ENCODE measurements at places on chromosomes 16 and 17.

GRCh38 chr16:68373528-68374245, 62.9 kb downstream of the PRMT7 start:
- no peak for DNase-seq

DNA sequence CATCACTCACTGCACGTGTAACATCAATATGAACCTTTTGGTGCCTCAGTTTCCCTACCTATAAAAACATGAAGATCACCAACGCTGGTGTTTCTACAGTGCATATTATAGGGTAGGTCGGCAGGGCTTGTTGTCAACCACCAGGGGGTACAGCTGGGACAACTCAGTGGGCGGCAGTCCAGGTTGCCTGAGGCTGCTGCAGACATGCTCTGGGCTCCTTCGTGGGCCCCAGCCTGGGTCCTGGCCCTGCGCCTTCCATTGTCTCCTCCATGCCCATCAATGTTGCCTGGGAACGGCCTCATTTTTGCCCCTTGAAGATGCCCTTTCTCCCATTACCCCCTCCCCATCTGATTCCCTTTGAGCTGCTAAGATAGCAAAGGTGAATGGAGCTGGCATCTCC, 89.8 kb downstream of the GSG1L start:
- DNase-seq, result no peak

DNA sequence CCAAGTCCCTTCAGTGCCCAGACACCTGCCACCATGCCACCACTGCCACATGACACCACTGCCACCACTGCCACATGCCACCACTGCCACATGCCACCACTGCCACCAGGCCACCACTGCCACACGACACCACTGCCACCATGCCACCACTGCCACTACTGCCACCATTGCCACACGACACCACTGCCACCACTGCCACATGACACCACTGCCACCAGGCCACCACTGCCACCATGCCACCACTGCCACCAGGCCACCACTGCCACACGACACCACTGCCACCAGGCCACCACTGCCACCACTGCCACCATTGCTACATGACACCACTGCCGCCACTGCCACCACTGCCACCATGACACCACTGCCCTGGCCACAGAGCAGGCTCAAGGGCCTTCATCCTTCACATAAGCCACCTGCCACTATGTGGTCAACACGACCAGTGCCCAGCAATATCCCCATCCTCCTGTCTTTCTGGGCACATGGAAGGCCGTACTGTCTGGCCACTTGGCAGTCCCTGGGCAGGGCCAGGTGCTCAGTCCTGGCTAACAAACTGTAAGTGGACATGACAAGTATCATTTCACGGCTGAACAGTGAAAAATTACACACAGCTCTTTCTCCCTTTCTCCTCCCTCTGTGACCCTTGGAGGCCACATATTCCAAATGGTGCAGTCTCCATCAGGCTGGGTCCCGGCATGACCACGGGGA, 33.1 kb downstream of the ABR start:
- DNase-seq, result peak; percentile 31

- no peak for DNase-seq
Observed at GRCh38 chr16:57413733-57414132, 9.2 kb downstream of the CCL17 start.

DNA sequence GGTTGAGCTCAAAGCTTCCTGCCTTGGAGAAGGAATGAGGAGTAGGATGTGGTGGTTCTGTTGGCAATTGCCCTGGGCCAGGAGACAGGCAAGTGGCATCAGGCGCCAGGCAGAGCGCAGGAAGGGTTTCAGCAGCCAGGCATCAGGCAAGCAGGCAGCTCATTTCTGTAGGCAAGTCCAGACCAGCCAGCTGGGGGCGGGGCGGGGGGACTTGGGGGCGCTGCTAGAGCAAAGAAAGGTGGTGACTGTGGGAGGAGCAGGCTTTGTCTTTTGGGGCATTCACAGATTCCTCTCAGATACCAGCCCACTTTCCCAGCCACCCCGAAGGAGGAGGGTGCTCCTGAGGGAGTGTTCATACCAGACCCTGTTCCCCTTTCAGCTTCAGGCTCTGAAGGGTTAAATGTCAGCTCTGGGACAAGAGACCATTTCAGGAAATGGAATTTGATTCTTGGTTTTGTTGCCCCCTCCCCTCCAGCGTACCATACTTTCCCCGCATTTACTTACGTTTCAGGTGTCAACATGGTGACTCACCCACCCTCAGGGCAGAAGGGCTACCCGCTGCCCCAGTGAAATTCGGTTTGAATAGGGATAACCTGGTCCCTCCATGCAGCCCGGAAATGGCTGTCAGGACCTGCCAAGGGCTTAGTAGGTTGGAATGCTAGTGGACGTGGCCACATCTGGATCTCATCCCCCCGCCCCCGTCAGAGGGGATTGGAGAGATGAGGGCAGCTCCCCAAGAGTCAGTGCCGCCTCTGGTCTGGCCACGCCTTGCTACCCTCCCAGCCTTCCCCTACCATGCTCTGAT, 13.2 kb downstream of the NGFR start:
- no peak for DNase-seq

GRCh38 chr16:30142672-30143346, 19.8 kb upstream of the MAPK3 start:
- DNase-seq, result no peak

GRCh38 chr16:77680496-77680895, 41.8 kb upstream of the NUDT7 start:
- DNase-seq, result no peak

DNA sequence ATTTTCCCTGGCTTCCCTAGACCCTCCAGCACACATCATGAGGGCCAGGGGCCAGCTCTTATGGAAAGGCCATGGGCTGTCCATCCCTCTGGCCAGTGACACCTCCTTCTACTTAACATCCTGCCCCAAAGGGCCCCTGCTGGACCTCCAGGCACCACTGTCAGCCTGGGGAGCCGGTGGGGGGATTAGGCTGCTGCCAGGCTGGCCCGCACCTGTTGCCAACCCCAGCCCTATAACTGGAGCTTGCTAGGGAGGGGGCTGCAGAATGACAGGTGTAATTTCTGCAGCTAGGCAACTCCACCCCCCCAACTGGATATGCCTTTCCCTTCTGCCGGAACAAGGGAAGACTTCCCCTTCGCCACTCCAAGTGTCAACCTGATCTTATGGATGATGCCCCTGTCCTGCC, 12.5 kb downstream of the RARA start:
- no peak for DNase-seq

GRCh38 chr17:36629252-36629847, 28.0 kb downstream of the MRM1 start:
- DNase-seq, result peak; percentile 56

- DNase-seq, result peak; percentile 83
Observed at GRCh38 chr17:64411999-64412771, 21.5 kb upstream of the PECAM1 start.

DNA sequence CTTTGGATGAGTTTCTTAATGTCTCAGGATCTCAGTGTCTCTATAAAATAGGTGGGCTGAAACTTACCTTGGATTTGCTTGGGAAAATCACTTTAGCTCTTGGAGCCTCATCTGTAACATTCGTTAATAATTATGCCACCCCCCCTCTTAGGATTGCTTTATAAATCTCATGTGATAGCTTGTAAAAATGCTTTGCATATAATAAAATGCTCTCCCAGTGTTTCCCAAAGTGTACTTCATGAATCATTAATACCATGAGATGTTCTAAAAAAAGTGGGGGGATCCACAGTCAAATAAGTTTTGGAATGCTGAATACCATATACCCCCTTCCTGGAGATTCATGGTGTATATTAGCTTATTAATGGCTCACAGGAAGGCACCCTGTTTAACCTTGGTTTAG, 5.2 kb downstream of the KRT39 start:
- no peak for DNase-seq

GRCh38 chr17:6064868-6065267, 5.3 kb upstream of the WSCD1 start:
- DNase-seq, result no peak

GRCh38 chr16:66481943-66482390, 54.9 kb downstream of the BEAN1 start:
- DNase-seq, result no peak

GRCh38 chr16:10386517-10387100, 748 bp downstream of the ATF7IP2 start:
- DNase-seq, result peak; percentile 41

- DNase-seq, result no peak
Observed at GRCh38 chr17:6494239-6494941, 50.1 kb downstream of the PIMREG start.

DNA sequence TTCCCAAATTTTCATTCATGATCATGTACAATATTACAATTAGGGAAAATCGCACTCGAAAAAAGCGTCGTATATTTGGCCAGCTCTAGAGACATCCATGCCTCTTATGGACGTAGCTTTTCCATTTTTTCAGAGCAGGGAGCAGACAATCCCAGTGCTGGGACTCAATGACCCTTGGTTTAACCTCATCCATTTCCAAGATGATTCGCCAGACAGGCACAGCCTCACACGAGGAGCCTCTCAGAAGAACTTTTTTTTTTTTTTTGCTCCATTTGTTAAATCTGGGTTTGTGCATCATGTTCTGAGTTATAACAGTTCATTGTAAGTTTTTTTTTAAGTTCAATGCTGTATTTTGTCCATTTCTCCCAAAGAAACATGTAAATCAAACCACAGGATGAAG, 92.1 kb downstream of the ZDHHC7 start:
- DNase-seq, result no peak

DNA sequence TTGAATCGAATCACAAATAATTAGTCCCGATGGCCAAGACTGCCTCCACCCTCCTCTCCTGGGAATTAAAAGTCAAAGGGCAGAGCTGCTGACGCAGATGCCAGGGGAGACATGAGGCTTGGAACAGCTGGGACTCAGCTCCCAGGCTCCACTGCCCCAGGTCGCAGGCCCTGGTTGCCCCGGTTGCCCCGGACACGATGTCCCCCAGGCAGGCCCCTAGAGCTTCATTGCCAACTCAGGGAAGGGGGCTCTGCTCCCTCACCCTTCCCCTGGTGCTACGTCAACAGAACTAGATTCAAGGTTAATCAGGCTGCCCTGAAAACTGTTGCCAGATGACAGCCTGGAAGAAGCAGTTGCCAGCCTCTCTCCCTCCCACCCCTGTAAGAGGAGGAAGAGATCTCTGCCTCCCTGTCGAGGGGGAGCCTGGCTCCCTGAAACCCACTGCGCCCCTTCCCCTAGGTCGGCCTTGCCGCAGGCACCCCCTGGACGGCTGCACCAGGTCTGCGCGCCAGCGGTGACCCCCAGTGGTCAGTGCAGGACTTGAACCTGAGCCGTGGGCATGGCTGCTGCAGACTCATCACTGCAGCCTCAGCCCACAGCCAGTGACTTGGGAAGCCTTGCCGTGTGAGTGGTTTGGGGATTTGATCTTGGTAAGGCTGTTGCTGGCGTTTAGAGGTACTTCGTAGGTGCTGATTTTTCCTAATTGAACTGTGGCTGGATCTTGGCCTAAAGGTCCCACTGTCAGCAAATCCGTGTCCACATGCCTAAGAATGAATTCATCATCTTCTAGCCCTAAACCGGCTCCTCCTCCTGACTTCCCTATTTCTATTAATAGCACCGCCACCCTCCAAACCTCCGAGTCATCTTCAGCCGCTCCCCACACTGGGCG, 84.1 kb upstream of the TOB1 start:
- DNase-seq, result peak; percentile 83

GRCh38 chr16:48082516-48082915, 73.3 kb downstream of the ABCC12 start:
- no peak for DNase-seq

DNA sequence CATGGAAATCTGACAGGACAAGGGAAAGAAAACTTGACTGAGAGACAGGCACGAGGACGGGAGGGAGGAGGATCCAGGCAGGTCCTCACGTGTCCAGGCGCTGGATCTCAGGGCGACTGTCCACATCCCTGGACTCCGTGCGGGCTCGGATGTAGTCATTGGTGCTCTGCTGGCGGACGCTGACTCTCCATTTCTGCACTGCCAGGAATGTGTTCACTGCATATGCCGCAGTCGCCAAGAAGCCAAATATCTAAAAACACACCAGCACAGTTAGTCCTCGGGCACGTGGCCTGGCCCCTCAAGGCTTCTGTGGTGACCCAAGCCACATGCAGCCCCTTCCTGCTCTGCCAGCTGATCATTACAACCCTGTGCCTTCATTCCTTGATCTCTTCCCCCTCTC, 17.5 kb downstream of the CMTM3 start:
- DNase-seq, result no peak

DNA sequence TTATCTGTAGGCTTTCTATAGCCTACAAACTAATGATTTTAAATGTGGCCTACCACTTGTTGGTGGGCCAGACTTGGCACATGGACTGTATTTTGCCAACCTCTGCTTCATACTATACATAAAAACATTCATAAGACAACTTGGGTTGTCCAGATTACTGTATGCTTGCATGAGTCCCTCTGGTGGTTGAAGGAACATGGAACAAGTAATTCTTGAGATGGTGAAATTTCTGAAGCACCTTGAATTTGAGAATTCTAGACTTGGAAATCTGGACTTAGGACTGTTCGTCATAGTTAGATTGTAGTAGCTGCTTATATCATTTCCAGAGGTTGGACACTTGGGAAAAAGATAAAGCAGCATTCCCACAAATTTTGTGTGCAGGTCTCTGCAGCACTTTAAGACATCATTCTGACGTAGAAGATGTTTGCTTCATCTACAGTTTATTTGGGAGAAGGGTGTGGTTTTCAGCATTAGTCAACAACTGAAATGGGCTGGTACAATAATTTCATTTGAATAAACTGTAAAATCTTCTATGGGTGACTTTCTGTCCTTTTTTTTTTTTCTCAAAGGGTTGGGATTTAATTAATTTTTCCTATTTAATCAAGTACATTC, 31.2 kb downstream of the NFATC3 start:
- DNase-seq, result peak; percentile 2

DNA sequence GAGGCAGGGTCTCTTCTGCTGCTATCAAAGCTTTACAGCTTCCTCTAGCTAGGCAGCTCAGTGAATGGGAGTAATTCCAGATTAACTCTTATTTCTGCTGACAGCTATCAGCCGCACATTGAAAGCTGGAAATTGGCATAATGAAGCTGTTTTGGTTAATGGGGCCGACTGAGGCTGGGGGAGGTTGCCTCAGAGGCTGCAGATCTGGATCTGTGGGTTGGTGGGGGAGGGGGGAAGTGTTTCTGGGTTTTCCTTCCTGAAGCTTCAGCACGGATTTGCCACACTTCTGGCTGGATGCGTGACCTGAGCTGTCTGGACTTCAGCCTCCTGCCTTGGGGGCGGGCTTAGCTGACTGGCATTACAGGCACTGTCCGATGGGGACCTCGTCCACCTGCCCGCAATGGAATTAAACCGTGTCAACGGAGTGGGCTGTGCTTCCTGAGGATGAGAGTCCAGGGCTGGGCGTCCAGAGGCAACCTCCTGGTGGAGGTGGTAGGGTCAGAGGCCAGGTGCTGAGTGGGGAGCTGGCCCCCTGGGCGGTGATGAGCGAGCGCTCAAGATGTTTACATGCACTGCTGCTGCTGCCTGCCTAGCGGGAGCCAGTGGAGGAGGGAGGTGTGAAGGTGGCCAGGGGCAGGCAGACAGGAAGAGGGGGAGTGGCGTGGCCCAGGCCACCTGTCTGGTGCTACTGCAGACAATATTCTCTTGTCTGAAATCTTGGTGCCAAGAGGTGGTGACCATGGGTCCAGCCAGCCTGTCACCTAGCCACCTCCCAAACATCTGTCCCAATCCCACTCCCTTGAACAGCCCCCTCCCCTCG, 6.7 kb upstream of the ABCC3 start:
- DNase-seq, result peak; percentile 86
